ENCODE measurements at places on chromosomes 16 and 17.

- DNase-seq: no peak
These were observed 9.1 kb downstream of the TSPOAP1 start for GRCh38 chr17:58319173-58320162.

DNA sequence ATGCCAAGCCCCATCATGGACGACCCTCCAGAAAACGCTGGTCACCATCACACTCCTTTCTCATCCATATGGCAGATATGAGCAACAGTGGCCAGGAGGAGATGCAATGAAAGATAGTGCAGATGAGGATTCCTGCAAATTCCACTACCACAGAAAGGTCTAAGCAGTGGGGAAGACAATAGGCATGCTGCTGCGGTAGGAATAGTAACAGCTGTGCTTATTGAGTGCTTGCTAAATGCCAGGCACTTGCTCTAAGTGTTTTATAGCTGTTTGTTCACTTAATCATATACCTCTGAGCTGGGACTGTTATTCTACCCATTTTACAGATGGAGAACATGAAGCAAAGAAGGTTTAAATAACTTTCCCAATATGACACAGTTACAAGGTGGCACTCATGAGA, 46.6 kb upstream of the AKAP1 start:
- DNase-seq: no peak

GRCh38 chr16:85461022-85461813, 151.9 kb upstream of the GSE1 start:
- no peak for DNase-seq

DNA sequence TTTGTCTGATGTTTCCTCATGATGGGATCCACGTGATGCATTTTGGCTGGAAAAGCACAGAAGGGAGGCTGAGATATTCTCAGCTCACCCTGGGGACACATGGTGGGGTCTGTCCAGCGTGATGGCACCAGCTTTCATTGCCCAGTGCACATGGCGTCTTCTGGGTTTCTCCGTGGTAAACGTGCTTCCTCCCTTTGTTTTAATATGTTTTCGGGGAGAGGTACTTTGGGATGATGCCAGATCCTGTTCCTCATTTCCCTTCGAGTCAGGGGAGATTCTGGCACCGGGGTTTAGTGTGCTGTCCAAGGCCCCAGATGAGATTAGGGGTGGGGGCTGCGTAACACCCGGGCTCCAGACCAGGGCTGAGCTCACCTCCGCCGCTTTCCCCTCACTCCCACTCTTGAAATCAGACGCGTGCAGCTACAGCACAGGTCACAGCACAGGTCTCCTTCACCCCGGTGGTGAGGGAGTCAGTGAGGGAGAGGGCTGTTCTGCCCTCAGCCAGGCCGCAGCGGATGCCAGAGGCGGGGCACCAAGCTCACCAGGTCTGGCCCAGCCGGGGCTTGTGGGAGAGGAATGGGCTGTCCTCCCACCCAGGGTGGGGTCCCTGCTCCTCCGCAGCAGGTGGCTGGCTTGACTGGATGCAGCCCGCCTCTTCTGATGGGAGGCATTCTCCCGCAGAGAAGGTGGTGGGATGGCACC, 33.9 kb downstream of the COX4I1 start:
- no peak for DNase-seq

DNA sequence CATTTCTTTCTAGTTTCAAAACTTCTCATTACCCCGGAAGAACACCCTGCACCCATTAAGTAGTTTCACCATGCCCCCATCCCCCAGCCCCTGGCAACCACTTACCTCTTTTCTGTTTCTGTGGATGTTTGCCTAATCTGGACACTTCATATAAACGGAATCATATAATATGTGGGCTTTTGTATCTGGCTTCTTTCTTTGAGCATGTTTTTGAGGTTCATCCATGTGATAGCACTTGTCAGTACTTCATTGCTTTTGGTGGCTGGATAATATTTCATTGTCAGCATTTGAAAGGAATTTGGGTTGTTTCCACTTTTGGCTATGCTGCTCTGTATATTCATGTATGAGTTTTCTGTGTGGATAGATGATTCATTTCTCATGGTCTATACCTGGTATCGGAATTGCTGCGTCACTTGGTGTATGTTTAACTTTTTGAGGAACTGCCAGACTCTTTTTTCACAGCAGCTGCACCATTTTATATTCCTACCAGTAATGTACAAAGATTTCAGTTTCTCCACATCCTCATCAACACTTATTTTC, 30.0 kb upstream of the SLC5A10 start:
- DNase-seq: no peak

- DNase-seq: no peak
These were observed 298.5 kb upstream of the FOXF1 start for GRCh38 chr16:86211800-86212199.

Measured in stimulated activated effector memory CD8-positive, alpha-beta T cell treated with anti-CD3 and anti-CD28 coated beads, Interleukin-12 subunit alpha, Interleukin-12 subunit beta, amount 100 ng/mL, for 72 hours (primary cell).